ENCODE measurements at places on chromosomes 1 and 21.
A peak's percentile ranks its signal among the peaks of the same experiment; 100 is the strongest.

DNA sequence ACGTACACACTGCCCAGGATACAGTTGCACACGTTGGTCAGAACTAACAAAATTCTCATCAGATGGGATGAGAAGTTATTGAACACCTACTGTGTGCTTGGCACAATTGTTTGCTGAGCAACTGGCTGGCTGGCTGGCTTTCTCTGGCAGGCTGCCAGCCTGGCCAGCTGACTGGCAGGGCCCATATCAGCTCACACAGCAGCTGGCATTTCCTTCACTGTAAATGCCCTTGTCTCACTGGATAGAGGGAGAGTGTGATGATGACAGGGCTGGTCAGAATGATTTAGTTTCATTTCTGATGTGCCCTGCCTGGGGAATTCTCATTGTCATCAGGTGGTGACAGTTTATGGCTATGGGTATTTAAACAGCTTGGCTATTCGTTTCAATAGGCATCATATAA lies 15.8 kb downstream of the CAMK2N1 start:
- DNase-seq, result no peak

DNA sequence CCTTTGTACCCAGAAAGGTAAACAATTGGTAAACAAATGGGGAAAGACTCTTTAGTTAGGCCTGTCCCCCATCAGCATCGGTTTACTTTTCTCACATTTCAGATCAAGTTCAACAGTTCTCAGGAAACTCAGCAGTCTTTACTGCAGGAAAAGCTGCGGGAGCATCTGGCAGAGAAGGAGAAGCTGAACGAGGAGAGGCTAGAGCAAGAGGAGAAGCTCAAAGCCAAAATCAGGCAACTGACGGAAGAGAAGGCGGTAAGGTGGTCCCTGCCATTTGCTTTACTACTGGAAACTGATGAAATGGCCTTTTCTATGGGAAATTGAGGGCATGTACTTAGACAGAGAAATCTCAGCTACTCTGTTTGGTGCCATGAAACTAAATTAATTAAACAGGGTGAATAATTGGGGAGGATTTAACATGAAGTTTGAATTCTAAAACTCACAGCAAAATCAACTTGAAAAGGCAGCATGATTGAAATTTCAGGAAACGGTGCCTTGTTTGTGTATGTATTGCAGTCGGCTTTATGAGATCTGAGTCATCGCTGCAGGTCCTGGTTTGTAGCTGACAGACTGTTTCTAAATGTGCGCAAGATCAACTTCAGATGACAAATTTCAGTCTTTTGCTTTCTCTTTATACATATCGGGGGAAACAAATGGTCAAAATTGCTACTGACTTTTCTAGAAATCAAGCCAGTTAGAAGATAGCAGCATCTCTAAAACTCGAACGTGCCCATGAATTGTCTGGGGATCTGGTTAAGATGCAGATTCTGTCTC lies 67.9 kb upstream of the EFHD2 start:
- DNase-seq, result no peak

DNA sequence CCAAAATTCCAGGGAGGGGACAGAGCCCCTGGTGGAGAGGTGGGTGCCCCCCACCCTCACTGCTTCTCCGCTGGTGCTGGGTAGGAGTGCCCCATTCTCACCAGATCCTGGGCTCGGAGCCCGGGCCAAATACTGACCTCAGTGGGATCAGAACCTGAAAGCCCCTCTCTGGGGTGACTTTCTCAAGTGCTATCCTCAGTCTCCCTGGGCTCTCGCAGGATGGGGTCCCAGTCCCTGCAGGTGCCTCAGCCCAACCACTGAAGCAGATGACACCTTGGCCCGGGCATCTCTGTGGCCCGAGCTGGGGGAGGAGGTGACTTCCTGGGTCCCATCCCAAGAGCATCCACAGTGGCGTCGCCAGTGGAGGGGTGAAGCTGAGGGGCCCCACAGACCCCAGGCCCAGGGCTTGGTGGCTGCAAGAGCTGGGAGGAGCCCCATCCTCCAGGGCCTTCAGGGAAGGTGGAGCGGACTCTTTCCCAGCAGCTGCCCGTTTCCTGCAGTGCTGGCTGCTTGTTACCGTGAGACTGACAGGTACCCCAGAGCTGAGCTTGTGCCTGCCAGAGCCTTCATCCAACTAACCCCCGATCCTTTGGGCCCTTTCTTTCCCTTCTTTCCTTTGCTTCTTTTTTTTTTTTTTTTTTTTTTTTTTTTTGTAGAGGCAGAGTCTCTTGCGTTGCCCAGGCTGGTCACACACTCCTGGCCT lies 3.9 kb upstream of the FNDC10 start:
- DNase-seq, result no peak

DNA sequence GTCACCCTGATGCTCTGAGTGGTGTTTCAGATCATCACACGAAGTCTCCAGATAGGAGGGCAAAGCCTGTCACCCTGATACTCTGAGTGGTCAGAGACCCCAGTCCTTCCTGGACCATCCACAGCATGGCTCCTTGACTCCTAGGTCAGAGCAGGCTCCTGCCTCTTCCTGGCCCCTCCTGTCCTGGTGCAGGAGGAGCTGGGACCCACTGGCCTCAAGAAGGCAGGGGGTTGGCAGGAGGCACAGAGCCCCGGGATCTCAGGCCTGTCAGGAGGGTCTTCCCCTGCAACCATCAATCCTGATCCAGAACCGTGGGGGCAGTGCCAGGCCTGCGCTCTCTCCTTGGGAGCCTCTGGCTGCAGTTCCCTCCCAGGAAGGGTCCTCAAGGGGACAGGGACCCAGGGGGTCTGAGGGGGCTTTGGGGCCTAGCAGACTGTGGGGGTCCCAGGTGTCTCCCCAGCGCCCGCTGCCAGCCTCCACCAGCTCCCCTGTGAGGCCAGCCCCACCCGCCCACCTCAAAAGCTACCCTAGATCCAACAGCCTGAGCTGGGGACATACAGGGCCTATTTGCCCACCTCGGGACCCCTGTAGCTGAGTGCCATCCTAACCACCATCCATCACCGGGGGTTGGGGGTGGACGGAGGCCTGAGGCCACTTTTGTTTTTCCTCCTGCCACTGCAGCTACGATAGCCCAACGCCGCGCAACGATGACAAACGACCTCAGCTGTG lies 27.5 kb downstream of the COL6A1 start:
- no peak for DNase-seq

- DNase-seq, result no peak
Measured at GRCh38 chr1:218845589-218845988, 328.1 kb upstream of the LYPLAL1 start.

GRCh38 chr1:167273027-167273800 lies 52.5 kb downstream of the POU2F1 start:
- DNase-seq, result peak; percentile 87

- no peak for DNase-seq
Measured at GRCh38 chr1:209531006-209531405, 52.5 kb upstream of the CAMK1G start.

- no peak for DNase-seq
Measured at GRCh38 chr1:54429838-54430237, 23.6 kb upstream of the SSBP3 start.

- DNase-seq, result no peak
Measured at GRCh38 chr1:88216441-88216840, 467.6 kb upstream of the PKN2 start.

GRCh38 chr1:172085317-172085716 lies 244.0 kb downstream of the DNM3 start:
- no peak for DNase-seq

DNA sequence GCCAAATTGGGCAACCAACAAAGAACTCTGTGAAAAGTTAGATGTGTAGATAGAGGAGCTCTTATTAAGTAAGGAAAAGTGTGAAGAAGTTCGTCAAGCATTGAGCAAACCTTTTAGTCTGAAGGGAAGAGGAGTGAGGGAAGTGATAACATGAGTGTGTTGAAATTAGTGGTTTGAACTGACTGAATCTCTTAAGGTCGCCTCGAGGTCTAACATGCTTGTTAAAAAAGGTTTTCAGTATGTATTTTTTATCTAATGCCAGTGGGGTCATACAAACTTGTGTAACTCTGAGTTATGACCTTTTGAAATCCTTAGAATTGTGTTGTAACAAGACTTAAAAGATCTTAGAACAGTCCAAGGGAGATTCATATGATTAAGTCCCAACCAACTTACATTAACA lies 34.1 kb downstream of the SOAT1 start:
- no peak for DNase-seq

- DNase-seq, result no peak
Measured at GRCh38 chr1:187655104-187655503, 826.4 kb downstream of the PLA2G4A start.

- no peak for DNase-seq
Measured at GRCh38 chr1:10776190-10776905, 20.1 kb downstream of the CASZ1 start.

DNA sequence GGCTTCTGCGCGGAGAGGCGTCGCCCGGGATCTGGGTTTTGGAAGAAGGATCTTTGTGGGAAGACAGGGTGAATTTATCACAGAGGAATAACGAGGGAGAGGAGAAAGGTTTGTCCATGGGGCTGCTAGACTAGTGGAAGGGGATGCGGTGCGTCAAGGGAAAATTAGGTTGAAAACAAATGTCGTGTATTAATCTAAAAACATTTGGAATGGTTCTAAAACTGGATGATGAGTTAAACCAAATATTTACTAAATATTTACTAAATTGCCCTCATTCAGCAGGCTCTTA lies 647 bp downstream of the RO60 start:
- DNase-seq, result no peak

DNA sequence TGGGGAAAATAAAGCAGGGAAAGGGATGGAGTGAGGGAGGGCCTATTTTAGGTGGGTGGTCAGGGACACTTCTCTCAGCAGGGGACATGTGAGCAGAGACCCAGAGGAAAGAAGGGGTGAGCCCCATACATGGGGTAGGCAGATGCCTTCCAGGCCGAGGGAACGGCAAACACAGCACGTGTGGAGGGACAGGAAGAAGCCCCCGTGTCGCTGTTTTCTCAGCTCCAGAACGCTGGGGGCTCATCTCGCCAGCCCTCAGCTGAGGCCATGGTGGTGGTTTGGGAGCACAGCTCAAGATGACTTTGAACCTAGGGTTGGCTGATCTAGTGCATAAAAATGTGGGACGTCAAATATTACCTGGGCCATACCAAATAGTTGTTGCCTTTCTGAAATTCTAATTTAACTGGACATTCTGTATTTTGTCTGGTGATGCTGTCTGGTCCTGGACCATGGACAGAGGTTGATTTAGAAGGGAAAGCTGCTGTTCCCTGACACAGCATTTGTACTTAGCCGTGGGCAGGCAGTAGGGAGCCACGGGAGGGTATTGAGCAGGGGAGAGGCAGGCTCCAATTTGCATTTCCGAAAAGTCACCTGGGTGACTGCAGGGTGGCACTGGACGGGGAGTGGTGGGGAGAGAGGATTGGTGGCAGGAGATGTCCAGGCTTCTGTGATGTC lies 53.1 kb upstream of the RUNX3 start:
- no peak for DNase-seq

- DNase-seq, result no peak
Measured at GRCh38 chr1:74791491-74791890, 58.5 kb downstream of the TYW3 start.

- no peak for DNase-seq
Measured at GRCh38 chr1:119556423-119556822, 49.4 kb downstream of the HSD3B1 start.

DNA sequence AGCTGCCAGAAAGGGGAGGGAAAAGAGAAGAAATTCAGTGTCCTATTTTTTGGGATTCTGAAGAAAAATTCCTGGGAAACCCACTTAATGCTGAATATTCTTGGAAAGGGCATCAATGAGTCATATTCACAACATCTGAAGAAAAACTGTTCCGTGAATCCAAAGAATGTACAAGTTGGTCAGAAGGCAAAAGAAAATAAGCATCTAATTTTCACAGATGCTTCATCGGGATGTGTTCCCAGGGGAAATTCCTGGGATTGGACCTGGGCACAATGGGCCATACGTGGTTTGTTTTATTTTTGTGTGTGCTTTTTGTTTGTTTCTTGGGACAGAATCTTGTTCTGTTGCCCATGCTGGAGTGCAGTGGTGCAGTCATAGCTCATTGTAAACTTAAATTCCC lies 112.2 kb downstream of the MAP3K21 start:
- DNase-seq, result no peak

- peak; percentile 67 for DNase-seq
Measured at GRCh38 chr1:154479764-154480421, 22.1 kb upstream of the TDRD10 start.

DNA sequence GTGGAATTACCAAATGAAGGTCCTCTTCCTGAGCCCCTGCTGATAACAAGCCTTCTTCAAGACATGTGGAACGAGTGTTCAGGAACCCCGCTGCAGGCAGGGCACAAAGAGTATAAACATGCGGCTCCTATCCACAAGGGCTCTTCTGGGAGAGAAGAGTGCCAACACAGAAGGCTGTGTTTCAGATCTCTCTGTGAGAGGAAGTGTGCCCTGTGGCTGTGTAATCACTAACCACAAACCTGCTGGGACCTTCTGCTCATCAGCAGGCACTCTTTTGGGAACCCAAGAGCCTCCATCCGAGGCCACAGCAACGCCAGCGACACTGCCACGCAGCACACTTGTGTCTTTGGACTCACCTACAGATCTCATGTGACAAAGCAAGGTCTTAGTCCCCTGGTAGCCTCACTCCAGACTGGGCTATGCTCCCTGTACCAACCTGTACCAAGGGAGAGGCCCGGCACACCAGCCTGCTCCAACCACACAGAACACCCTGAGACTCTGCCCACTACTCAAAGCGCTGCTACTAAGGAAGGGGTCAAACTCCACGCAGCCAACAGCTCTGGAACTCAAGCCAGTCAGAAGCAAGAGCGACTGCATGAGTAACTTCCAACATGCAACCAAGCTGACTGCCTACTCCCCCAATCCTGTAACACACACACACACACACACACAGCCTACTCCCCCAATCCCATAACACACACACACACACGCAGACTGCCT lies 7.8 kb downstream of the PTTG1IP start:
- DNase-seq, result no peak

- no peak for DNase-seq
Measured at GRCh38 chr1:20840731-20841130, 53.6 kb upstream of the HP1BP3 start.

GRCh38 chr1:221448585-221449175 lies 293.2 kb downstream of the DUSP10 start:
- DNase-seq, result peak; percentile 51
